Naive thymus-derived CD4-positive, alpha-beta T cell (primary cell): ENCODE measurements at places on chromosomes 13 and 19. TPM values are rescaled to one million over a fixed set of nuclear protein-coding genes. Genes with fewer than 3 reads are reported as not detected.

GRCh38 chr13:41658057-41658661, 200.8 kb downstream of the RGCC start:
- no peak for DNase-seq

GRCh38 chr19:18865973-18866799, 29.8 kb downstream of the CERS1 start:
- peak; percentile 68 for DNase-seq

KIR2DL3 gene
- polyA plus RNA-seq = 0.11 TPM

GRCh38 chr13:62142048-62142447, 726.4 kb upstream of the PCDH20 start:
- DNase-seq = no peak

GRCh38 chr19:31391518-31391917, 42.3 kb upstream of the TSHZ3 start:
- no peak for DNase-seq

- DNase-seq = no peak
Measured at GRCh38 chr13:28329395-28330158, 165.4 kb downstream of the FLT1 start.

- DNase-seq = no peak
Measured at GRCh38 chr13:98942997-98943396, 34.9 kb downstream of the DOCK9 start.

DNA sequence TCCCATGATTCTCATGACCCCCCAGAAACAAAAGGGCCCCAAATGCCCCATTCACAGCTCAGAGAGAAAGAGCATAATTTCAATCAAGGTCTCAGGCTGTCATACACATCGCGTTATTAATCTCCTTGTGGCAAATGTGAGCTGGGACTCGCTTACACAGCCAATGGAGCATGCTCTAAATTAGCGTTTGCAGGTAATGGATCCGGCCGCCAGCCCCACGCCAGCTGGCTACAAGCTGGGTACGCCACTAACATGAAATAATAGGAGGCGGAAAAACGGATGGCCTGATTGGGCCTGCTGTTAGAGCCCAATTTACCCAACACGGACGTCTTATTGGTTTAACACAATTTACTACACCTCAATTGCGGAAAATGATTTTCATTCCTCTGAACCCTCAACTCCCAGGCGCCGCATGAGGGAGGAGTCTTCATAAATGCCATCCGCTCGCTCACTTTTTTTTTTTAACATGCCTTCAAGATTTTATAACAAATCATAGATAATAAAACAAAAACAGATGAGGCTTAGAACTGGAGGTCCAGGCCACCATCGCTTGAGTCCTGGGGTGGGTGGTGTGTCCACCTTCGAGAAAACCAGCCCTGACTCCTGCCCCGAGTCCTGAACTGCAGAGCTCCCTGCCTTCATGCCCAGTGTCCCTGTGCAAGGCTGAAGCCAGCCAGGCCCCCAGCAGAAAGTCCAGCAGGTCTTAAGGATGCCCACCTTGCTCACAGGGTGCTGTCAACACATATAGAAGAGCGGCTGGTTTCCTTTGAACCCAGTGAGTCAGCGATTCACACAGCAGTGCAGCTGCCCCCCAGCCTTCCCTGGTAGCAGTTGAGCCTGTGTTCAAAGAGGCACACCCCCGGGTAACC, 62.1 kb downstream of the PEPD start:
- no peak for DNase-seq

METTL21C gene
- polyA plus RNA-seq = not detected

- no peak for DNase-seq
Measured at GRCh38 chr19:39746836-39747529, 9.2 kb upstream of the CLC start.

- no peak for DNase-seq
Measured at GRCh38 chr19:42634409-42635232, 39.9 kb upstream of the CEACAM8 start.

PEAK3 gene
- polyA plus RNA-seq = 0.14 TPM

DNA sequence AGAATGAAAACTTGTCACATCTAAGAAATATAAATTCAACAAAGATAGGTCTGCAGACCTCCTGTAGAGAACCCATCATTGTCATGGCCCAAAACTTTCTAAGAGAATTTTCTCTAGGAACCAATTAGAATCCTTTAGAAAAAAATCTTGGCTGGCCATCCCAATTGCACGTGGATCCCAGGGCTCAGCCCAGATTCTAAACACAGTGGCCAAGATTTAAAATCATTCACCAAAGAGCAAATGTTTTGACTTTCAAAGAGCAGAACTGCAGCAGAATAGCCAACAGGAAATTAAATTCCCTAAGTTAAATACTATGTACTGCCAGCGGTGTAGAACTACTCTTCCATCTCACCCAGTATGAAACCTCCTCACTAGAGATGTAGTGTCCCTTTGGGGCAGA, 21.3 kb downstream of the IPO5 start:
- no peak for DNase-seq

PRTN3 gene
- not detected for polyA plus RNA-seq

DNA sequence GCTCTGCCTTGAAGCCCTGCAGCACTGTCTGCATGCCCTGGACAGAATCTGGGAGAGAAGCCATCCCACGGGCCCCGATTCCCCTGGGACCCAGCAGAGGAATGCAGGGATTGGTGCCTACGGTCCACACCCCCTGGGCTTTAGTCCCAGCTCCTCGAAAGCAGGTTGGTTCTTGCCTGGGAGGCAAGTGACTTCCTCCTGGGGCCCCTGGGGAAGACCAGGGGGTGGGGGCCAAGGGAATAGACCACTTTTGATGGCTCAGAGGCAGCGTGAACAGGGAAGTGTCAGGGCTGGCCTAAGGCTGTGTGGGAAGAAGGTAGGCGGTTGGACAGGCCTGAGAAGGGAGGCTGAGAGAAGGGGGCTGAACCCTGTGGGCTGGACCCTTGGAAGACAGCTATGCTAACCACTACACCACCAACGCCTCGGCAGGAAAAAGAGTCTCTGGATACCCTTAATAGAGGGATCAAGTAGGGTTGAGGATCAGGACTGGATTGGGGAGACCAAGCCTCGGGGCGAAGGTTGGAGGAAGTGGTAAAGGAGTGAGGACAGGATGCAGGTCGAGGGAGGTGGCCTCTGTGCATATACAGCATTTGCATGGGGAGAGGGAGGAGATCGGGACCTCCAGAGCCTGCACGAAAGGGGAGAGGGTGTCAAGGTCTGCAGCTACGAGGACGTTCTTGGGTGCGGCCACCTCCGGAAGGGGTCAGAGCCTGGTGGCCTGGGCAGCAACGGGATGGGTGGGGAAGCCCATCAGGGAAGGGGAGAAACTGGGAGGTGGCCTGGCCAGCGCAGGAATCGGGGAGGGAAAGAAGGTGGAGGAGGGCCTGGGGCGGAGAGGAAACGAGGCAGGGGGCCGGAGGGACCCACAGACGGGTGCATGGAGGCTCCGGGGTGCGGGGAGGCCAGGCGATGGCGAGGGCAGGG, 709 bp downstream of the DPP9 start:
- DNase-seq = no peak

DNA sequence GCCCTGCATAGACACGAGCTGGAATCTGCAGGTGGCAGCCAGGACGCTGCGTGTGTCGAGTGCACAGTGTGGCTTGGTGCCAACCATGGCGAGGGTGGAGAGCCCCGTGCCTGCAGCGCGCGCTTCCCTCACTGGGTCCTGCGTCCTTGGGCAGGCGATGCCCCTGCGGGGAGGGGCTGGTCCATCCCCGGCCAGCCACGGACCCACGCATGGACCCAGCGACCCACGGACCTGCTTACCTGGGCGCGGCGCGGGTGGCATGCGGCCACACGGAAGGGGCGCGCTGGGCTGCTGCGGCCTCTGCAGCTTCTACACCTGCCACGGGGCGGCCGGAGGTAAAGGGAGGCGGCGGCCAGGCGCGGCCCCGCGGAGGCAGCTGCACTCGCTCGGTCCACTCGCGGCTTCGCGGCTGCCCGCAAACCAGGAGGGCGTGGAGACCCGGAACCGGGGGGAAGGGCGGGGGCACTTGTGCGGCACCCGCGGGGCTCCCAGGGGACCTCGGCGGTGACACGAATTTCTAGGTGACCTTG, 569 bp upstream of the MCF2L start:
- DNase-seq = peak; percentile 41

- DNase-seq = peak; percentile 52
Measured at GRCh38 chr19:52922841-52923777, at the start of gene ZNF888. Gene ZNF888 (minus strand): TSS chr19:52923428. CDS start chr19:52917873, 5,555 bp downstream.

DNA sequence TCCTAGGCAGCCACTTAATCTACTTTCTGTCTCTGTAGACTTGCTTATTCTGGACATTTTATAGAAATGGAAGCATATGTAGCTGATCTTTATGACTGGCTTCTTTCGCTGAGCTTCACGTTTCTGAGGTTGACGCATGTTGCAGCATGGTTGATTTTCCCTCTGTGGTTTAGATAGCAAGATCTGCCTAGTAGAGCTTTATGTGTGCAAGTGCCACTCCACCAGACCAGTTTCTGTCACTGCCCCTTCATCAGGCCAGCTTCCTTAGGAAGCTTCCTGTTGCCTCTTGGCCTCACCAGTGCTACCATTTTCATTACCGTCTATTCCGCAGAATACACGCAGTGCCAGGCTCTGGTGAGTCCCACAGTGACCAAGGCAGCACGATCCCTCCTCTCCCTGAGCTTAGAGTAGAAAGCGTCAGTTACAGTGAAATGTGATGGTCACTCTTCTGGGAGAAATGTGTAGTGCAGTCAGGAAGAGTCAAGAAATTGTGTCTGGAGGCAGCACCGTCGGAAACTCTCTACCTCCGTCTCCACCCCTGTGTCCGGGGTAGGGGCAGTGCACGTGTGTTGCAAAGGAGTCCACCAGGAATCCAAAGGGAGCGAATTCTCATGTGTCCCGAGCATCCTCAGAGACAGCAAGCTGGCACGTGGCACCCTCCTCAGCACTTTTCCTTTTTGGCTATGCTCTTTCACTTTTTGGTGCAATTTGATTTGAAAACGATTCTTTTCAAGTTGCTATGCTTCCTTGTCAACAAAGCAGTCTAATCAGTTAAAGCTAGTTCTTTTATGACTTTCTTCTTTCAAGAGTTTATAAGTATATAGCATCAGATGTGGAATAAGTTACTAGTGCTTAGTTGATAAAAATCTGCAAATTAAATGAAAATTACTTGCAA, 45.4 kb upstream of the GPR183 start:
- no peak for DNase-seq

- DNase-seq = no peak
Measured at GRCh38 chr19:3710265-3710812, 2.2 kb downstream of the TJP3 start.

GRCh38 chr13:93309886-93310523, 83.4 kb downstream of the GPC6 start:
- DNase-seq = no peak

DNA sequence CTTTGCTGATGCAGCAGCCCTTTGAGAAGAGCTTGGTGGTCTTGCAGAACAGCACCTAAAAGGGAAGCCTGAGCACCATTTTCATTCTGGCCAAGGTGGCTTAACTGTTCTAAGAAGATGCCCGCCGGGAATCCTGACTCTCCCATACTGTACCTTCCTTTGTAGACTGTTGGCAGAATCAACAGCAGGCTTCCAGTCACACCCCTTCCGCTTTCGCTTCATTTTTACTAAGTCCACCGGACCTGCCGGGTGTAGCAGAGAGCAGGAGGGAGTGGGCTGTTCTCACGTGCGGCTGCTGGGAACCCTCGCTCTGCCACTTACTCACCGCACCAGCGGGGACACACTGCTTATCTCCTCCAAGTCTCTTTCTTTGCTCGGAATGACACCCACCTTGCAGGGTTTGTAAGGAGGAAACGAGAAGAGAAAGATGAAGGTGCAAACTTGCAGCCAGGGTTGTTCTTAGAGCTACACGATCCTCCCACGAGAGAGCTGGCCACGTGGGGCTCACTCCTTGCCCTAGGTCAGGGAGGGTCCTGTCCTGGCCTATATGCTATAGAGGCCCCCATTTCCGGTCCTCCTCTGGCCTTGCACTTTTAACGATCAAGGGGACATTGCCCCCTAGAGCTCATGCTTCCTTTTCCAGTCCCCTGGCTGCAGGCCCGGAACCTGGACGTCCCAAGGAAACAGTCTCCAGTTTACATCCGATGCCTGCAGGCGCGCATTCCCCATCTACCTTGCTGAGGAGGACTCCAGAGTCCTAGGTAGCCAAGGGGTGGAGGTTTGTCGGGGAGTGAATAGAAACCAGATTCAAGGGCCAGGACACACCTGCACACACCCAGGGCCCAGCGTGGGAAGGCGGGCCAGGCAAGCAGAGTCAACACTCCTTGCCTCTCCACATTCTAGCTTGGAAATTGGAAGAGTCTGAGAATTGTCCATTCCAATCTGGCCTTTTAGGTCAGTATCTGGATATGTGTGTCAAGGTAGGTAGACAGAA, 453.6 kb downstream of the IRS2 start:
- no peak for DNase-seq

GRCh38 chr13:109667807-109668291, 118.5 kb downstream of the IRS2 start:
- no peak for DNase-seq

- DNase-seq = no peak
Measured at GRCh38 chr13:97322740-97323342, 100.7 kb downstream of the MBNL2 start.

LRG1 gene
- polyA plus RNA-seq = 0.06 TPM

DNA sequence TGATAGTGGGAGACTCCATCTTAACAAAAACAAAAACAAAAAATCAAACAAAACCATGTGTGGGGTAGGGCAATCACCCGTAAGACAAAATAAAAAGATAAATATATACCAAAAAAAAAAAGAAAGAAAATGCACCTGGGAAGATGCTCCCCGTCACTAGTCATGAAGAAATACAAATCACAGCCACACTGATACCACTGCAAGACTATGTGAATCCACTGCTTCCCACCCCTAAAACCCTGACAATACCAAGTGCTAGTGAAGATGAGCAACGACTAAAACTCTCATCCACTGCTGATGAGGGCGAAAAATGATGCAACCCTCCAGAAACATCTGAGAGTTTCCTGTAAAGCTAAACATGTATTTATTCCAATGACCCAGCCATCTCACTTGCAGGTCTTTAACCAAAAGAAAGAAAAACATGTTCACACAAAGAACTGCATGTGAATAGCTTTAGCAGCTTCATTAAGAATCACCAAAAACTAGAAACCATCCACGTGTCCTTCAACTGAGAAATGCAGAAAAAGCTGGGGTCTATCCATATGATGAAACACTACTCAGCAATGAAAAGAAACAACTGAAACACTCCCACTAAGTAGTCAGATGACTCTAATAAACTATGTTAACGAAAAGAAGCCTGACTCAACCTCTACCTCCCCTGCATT, 31.7 kb downstream of the BRD4 start:
- no peak for DNase-seq

- no peak for DNase-seq
Measured at GRCh38 chr13:87536499-87536898, 134.7 kb upstream of the SLITRK5 start.

FPR1 gene
- polyA plus RNA-seq = 0.30 TPM

DNA sequence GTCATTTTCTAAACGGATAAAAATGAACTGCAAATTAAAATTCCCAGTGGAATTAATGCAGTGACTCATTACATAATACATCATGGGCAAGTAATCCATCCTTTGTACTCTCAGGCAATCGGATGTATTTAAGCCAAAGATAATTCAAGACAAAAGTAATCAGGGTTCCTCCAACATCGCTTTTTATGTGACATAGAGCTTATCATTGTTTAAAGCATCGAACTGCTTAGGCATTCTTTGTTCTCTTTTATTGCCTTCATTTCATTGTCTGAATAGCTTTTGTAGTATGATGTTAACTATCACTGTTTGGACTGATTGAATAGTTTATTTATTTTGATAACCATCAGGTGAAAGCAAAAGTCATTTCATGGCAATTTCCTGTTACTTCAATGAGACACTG, 209.4 kb downstream of the ITGBL1 start:
- no peak for DNase-seq

- DNase-seq = no peak
Measured at GRCh38 chr13:79703772-79704171, 222.8 kb downstream of the NDFIP2 start.

ZNF229 gene
- polyA plus RNA-seq = 2.5 TPM

- no peak for DNase-seq
Measured at GRCh38 chr13:36190771-36191170, 23.6 kb downstream of the SOHLH2 start.
